Hematopoietic multipotent progenitor cell treated with erythropoietin and hydrocortisone succinate and interleukin-3 and kit ligand, for 8 days (in vitro differentiated cells): ENCODE measurements at places on chromosomes 7 and 10.
A peak's percentile ranks its signal among the peaks of the same experiment; 100 is the strongest.

DNA sequence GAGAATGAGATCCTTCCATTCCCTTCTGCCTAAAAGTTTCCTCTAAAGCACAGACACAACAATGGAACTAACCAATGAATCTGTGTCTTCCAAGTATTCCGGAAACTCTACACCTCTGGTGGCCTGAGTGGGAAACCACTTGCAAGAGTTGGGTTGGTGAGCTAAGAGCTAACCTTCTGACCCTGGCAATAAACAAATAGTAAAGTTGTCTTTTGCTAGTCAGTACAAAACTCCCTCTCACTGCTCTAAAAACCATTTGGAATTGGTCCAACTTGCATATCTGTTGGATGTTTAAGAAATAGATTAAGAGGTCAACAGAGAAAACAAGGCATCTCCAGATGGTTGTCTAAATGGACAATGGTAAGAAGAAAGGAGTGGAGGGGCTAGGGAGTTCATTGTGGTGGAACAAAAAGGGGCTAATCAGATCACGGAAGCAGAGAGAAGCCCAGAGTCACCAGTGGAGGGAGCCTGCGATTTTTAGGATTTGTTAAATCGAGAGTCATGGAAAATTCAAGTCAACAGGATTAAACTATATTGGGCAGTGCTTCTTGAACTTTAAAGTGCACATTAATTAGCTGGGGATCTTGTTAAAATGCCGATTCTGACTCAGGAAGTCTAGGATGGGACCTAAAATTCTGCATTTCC is 192.3 kb downstream of the EVX1 start:
- DNase-seq: no peak

GRCh38 chr7:4052130-4052529 is 630.0 kb upstream of the FOXK1 start:
- DNase-seq: no peak

DNA sequence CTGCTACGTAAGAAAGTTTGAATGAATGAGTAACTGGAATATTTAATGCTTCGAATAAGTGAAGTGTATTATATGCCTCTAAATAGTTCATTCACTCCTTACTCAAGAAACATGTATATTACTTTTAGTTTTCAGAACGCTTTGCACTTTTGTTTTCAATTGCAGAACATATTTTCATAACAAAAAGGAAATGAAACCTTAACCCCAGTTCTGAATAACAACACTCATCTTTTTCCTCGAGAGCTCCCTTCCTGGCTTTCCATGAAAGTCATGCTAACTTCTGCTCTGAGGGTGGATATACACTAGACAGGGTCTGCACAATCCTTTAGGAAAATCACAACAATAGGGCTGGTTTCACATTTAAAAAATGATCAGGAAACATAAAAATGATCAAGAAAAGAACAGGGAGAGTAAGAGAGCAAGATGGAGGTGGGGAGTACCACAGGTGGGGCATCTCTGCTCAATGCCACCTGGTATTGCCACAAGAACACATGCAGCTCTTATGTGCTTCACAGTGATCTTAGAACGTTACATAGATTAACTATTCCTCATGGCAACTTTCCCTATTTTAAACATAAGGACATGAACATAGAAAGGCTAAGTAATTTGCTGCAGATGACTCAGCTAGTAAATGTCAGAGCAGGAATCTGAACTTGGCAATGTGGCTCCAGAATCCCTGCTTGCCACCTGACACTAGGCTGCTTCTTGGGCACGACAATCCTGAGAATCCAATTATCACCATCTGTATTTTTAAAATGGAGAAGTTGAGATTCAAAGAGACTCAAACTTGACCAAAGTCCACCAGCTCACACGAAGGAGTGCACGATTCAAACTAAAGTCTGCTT is 219.5 kb upstream of the AOAH start:
- DNase-seq: no peak

- DNase-seq: peak; percentile 61
Observed at GRCh38 chr10:22325272-22326144, 4.6 kb downstream of the BMI1 start.

- DNase-seq: no peak
Observed at GRCh38 chr7:127066974-127067373, 185.8 kb downstream of the GRM8 start.

GRCh38 chr10:43287056-43288007 is 20.5 kb upstream of the RASGEF1A start:
- DNase-seq: no peak

- no peak for DNase-seq
Observed at GRCh38 chr10:28763471-28764170, 86.3 kb downstream of the BAMBI start.

DNA sequence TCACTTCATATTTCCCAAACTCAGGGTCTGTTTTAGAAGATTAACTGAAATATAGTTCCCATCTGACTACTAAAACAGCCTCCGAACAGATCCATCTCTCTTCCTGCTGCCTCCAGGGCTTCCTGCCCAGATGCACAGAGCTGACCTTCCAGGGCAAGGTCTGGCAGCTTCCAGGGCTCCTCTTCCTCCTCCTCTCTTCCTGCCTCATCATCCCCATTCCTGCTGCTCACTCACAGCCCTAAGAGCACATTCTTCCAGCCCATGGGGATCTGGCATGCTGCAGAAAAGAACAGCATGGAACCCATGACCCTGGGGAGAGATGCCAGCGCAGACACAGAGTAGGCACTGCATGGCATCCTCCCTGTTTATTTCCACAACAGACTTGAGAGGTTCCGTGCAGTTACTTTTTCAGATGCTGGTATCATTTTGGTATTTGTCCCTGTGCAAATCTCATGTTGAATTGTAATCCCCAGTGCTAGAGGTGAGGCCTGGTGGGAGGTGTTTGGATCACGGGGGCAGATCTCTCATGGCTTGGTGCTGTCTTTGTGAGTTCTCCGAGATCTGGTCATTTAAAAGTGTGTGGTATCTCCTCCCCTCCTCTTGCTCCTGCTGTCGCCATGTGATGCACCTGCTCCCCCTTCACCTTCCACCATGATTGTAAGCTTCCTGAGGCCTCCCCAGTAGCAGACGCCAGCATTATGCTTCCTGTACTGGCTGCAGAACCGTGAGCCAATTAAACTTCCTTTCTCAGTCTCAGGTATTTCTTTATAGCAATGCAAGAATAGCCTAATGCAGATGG is 4.4 kb downstream of the PKD1L1 start:
- DNase-seq: no peak

- no peak for DNase-seq
Observed at GRCh38 chr7:74190259-74190658, 16.1 kb downstream of the EIF4H start.
